SK-MEL-5 (cell line): ENCODE measurements at places on chromosomes 2 and 18. TPM values are rescaled to one million over a fixed set of nuclear protein-coding genes. Genes with fewer than 3 reads are reported as not detected.
A peak's percentile ranks its signal among the peaks of the same experiment; 100 is the strongest.

- peak; percentile 62 for DNase-seq
Observed at GRCh38 chr2:104860451-104860790, 6.5 kb downstream of the POU3F3 start.

GRCh38 chr18:68426731-68427315 is 288.1 kb downstream of the TMX3 start:
- no peak for DNase-seq

- DNase-seq, result no peak
Observed at GRCh38 chr2:24877646-24878045, 42.4 kb downstream of the ADCY3 start.

The GEN1 gene
- 16.1 and 21.4 TPM in 2 replicates for total RNA-seq

DNA sequence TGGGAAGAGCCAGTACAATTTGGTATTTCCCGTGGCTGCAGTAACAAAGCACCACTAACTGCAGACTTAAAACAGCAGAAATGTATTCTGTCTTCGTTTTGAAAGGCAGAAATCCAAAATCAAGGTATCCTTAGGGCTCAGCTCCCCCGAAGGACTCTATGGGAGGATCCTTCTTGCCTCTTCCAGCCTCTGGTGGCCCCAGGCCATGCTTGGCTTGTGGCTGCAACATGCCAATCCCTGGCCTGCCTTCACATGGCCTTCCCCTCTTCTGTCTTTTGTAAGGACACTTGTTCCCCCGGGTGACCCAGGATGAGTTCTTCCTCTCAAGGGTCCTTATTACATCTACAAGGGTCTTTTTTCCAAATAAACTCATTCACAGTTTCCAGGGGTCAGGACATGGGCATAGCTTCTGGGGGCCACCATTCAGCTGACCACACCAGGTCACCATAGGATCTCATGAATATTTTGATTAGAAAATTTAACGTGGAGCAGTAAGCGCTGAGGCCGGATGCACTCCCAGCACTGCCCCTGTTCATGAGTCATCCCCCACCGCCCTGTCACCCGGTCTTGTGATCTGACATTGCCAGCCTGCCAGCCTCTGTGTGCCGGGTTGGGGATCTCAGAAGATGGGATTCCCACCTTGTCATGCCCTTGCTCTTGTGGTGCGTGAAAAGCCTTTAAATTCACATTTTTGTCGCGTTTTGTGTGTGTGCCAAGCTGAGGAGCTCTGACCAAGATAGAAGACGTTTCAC is 61.2 kb upstream of the B3GNT7 start:
- peak; percentile 75 for DNase-seq

The TNFAIP6 gene
- total RNA-seq, result 0.95 and 1.0 TPM in 2 replicates

GRCh38 chr18:48077291-48077690 is 146.8 kb upstream of the SMAD2 start:
- no peak for DNase-seq

The TTN gene
- under 0.01 TPM in 2 replicates for total RNA-seq

DNA sequence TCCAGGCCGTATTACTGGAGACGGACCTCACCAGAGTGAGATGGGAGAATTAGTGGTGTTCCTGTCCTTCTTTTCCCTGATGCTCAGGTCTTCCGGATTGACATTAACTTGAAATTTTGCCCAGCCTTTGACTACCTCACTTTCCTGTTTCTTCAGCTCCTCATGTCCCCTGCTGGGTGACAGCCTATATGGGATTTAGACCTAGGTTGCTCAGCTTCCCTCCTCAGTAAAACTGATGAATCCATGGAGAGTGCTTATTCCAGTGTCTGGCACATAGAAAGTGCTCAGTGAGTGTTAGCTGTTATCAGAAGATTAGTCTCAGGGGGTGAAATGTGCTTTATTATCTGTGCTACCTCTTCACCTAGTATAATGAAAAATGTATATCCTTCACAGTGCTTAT is 30.0 kb downstream of the CRIM1 start:
- DNase-seq, result no peak

The DAW1 gene
- 0.08 TPM in 1 of 2 replicates, not detected in the other for total RNA-seq

GRCh38 chr2:75327334-75327733 is 128.0 kb upstream of the TACR1 start:
- no peak for DNase-seq

The SMARCAL1 gene
- 6.5 and 7.3 TPM in 2 replicates for total RNA-seq
